Nucleus accumbens (tissue), 56 donors: ENCODE measurements at places on chromosomes 7 and 10.

GRCh38 chr7:47520406-47520805 is 61.5 kb downstream of the TNS3 start:
- no peak for DNase-seq

DNA sequence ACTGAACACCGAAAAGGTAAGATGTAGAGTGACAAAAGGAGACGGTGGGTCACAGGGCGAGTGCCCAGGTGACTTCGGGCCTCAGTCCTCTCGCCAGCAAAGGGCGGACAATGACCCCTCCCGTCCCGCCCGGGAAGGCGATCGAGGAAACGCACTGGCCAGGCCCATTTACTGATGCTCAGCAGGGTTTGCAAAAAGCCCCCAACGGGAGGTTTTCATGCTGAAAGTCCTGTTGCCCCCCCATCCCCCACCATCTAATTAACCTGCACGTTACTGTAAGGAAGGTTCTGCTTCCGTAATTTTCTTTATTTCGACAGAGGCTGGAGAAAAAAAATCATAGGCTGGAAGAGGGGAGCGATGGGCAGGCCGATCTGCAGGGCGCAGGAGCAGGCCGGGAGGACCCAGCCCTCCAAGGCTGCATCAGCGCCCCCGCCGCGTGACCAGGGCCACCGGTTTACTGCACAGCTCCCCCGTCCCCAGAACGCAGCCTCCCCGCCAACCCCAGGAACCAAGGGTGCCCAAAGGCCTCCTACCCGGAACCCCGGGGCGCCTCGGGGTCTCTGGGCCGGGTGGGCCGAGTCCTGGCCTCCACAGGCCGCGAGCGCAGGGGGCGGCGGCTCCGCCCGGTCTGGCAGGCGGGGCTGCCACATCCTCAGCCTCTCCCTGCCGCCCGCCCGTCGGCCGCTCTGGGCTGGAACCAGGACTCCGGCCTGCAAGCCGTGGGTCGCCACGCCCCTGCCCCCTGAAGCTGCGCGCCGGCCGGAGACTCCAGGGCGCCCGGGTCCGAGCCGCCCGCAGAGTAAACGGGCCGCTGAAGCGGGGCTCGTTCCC is 613 bp downstream of the OAT start:
- peak; percentile 63 for DNase-seq

GRCh38 chr10:23345861-23346260 is 1.3 kb upstream of the C10orf67 start:
- DNase-seq, result no peak

DNA sequence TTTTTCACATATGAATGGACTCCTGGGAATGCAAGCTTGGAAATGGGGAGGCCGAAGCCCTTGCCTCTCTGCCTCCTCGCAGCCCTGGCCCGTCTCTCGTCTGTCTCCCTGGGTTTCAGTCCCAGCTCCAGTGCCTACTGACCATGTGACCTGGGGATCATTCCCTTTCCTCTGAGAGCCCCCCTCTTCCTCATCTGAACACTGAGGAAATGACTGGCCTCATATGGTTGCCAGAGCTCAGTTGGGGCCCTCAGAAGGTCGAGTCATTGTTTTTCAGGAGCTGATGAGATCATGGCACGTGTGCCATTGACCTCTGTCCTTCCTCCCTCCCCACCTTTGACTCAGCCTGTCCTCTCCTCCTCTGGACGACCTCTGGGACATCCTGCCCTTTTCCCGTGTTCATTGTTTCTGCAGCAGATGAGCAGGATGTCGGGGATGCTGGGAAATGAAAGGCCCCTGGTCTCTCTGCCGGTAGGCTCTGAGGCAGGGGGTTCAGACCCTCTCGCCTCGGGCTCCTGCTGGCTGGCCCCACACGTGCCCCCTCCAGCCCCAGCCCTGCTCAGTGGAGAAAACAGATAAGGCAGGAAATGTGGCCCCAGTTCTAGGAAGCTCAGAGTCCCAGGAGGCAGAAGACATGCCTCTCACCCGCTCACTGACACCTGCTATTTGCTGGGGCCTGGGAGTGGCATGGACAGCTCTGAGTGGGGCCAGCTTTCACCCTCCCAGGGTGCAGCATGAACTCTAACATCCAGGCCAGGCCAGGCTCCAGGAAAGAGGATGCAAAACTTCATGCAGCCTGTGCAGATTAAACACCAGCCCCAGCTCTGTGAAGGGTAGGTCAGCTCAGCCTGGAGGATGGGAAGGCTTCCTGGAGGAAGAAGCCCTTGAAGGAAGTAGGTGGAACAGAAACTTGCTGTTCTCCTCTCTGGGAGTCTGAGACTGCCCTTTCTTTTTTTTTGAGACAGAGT is 8.3 kb upstream of the PPP1R35 start:
- no peak for DNase-seq

GRCh38 chr10:73229567-73229966 is 17.5 kb downstream of the DNAJC9 start:
- no peak for DNase-seq

DNA sequence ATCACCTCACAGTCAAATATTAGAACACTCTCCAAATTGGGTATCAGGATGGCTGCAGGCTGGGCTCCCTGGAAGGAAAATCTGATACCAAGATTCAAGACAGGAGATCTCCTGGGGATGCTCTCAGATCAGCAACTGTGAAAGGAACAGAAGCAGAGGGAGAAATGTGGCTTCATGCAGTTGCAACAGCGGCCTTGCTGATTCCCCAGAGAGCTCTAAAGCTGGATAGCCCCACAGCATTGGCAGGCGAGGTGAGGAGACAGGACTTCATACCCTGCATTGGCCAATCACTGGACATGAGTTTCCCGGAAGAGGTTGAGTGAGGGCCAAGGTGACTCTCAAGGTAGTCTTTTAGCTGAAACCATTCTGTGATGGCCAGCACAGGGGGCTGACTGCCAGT is 190.6 kb downstream of the PTPN20 start:
- no peak for DNase-seq

GRCh38 chr7:141225916-141226618 is 152.2 kb downstream of the TMEM178B start:
- DNase-seq, result peak; percentile 19

- no peak for DNase-seq
These were observed 151.6 kb downstream of the TMEM26 start for GRCh38 chr10:61301575-61301974.

DNA sequence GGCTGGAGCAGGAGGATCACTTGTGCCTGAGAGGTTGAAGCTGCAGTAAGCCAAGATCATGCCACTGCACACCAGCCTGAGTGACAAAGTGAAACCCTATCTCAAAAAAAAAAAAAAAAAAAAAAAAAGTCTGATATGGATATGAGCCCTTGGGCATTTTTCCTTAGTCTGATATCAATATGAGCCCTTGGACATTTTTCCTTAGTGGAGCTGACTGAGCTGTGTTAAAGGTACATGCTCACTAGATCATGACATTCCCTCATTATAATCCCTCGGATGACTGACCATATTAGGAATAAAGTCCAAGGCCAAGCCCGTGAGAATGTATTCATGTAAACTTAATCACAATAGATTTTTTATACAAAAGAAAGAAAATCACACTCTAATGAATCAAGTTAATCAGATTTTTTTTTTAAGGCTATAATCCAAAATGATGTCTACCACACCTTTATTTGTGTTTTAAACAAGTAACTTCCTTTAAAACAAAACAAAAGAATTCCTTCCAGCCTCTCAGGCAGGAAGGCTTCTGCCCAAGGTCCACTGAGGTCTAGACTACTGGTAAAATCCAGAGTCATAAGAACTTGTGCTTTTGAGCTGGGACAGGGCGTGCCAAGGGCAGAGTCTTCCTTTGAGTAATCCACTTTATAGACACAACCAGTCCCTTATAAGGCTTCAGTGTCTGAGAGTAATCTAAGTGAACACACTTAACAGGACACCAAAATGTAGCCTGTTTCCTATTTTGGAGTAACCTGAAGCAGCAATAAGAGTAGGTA is 5.5 kb downstream of the PPA1 start:
- DNase-seq, result no peak

DNA sequence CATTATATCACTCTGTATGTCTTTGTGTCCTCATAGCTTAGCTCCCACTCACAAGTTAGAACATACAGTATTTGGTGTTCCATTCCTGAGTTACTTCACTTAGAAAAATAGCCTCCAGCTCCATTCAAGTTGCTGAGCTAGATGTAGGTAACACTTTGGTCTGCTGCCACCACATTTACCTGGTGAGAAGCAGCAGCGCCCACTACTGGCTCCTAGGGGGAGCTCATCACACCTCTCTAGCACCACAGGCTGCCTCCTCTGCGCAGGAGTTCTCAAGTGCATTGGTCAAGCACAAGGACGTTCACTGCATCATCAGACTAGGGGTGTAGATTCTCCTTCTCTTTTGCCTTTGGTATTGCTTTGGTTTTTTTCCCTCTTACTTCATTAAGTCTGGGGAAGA is 530.9 kb upstream of the AUTS2 start:
- no peak for DNase-seq

DNA sequence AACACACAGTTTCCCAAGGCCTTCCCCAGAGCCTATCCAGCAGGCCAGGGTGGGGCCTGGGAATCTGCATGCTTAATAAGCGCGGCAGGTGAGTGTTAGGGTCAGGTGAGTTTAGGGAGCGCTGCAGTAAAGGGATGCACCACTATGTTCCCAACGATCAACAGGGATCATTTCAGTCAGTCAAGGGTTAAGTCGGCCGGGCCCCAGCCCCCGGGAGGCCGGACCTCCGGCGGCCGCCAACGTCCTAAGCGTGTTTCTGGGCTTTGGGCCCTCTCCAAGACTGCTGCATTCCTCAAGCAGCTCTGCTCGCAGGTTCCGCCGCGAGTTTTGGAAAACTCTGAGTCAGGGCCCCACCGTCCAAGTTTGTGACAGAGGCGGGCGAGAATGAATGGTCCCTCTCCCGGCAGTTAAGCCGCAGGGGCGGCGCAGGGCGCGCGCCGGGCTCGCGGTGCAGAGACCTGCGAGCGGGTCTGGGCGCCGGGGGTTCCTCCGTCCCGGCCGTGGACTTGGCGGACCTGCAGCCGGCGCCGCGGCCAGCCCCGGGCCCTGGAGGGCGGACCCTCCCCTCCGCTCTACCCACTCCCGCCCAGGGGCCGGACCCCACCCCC is 81.6 kb downstream of the ARHGAP22 start:
- DNase-seq, result peak; percentile 26

- DNase-seq, result no peak
These were observed 244.1 kb downstream of the PTPRN2 start for GRCh38 chr7:158343526-158343925.

GRCh38 chr10:109007514-109007913 is 915.8 kb downstream of the XPNPEP1 start:
- no peak for DNase-seq

DNA sequence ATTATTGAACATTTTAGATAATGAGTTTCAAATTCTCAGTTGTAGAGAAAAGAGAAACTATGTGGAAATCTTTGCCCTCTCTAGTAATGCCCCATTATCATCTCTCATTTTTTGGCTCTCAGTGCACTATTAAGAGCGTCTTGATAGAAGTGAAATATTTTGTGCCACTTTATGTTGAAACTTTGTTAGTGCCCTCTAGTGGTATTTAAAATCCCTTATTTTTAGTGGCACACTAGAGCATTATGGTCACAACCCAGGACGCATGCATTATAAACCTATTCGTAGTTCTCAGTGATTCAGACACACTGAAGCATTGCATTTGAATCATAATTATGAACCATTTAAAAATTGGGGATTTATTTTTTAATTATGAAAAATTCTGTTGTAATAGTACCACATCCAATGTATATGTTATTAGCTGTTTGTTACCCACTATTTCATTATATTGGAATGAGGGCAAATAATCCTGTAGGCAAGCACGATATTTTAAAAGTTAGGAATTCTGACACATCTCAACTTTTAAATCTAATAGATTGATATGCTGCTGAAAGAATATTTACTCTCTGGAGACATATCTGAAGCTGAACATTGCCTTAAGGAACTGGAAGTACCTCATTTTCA is 21.9 kb downstream of the PDCD4 start:
- no peak for DNase-seq

DNA sequence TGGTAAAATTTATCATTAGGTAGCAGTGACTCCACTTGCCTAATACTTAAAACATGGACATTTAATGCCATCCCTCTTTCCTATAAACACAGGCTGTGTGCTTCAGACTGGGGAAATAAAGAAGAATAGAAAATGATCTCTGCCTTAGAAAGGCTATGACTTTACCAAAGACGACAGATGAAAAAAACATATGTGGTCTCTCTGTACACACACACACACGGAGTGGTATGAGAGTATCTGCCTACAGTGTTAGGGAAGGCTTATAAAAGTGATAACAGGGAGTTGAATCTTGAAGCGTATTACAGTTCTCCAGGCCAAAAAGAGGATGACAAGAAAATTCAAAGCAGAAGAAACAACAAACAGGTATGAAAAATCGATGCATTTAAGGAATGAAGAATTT is 38.2 kb downstream of the MINDY3 start:
- no peak for DNase-seq

DNA sequence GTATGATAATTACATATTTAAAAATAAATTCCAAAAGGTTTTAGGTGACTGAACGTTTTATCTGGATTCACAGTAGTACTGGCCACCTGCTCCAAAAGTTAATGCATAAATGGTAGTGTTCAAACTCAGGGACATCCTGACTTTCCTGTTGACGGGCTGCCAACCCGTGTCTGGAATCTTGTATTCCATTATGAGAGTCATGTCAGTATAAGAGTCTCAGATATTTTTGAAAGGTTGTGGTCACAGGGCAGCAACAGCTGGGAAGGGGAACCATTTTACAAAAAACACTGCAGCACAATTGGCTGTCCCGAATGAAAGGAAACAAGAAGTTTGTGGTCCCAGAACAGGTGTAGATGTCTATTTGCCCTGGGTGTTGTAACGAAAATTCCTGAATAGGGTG is 2.8 kb downstream of the TDRD1 start:
- no peak for DNase-seq

GRCh38 chr10:98419469-98420261 is 4.7 kb upstream of the PYROXD2 start:
- no peak for DNase-seq

DNA sequence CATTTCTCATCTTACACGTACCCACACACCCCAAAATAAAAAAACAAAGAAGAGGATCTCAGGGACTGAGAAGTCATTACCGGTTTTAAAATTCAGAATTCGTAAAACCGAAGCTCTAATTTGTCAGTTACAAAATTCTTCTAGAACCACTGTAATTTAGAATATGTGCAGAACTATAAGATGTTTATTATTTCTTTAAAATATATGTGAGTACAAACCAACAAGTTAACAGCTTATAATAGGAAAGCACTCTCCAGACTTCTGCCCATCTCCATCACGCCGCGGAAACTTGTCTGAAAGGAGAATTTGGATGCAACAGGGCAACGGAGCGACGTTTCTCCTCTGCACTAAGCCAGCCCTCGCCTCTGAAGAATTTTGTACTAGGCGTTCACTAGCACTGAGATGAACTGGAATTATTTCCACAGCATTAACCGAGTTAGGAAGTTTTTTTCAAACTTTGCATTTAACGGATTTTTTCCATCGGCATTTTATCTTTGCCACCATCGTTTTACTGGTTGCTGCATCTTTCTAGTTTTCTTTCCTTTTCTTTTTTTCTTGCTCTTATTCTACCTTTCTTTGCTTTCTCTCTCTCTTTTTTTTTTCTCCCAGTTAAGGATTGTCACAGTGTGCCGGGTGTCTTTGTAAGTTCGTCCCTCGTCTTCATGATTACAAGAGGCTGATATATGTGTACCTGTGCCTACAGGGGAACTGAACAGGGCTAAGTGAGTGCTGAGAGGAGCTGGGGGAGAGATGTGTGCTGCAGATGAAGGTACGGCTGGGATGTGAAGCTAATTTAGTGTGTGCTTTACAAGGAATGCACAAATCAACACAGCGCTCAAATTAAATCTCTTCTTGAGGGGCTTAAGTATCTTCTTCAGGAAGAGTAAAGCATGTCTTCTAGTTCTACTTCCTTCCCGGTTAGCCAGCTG is 295.9 kb upstream of the NFE2L3 start:
- no peak for DNase-seq
